ENCODE measurements at places on chromosomes 4 and X.

- DNase-seq = no peak
Observed at GRCh38 chrX:134460862-134461220, 876 bp downstream of the HPRT1 start.

GRCh38 chr4:140049849-140050637, 103.9 kb downstream of the MAML3 start:
- no peak for DNase-seq

GRCh38 chr4:13535118-13535517, 9.2 kb downstream of the NKX3-2 start:
- no peak for DNase-seq

GRCh38 chrX:70046978-70047377, 2.8 kb downstream of the AWAT2 start:
- DNase-seq = no peak

DNA sequence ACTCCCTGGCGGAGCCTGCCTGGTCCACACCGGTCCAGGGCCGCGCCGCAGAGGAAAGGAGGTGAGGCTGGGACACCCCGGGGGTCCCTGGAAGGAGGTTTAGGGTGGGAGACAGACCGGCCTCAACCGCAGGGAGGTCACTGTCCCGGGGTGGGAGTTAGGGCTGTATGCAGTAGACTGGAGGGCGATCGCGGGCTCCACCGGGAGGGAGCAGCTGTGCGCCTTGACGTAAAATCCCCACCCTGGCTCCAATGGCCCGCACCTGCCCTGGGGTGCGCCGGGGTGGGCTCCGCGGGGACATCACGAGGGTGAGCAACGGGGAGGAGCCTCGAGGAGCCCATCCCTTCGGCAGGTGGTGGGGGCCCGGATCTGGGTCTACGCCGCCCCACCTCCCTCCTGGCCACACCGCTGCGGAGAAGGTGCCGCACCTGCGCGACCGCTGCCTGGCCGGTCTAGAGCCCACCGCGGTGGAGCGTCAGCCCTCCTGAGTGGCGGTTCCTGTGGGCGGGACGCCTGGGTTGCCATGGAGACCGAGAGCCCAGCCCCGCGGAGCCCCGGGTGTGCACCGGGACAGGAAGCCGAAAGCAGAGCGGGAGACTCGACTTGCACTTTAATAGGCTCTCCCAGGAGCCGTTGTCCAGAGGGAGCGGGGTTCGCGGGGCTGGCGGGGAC, 105.1 kb downstream of the ADRA2C start:
- DNase-seq = no peak

DNA sequence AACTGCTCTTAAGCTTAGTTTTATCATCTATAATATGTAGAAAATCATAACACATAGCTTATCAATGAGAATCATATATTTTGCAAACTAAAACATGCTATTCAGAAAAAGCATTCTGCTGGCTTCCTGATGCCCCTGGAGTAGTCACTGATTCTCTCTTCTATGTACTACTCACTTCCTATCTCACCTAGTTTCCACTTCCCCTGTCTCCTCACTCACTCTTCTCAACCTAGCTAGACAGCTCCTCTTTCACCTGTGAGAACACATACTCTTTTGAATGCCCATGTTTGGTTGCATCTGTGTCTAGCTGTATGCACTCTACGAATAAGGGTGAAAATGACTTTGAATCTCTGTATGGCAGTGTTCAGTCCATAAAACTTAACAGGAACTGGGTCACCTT, 9.3 kb downstream of the TMEM144 start:
- DNase-seq = no peak

GRCh38 chrX:6890544-6891261, 256.8 kb upstream of the STS start:
- DNase-seq = no peak

GRCh38 chr4:183394166-183394951, 50.1 kb upstream of the CDKN2AIP start:
- DNase-seq = no peak

DNA sequence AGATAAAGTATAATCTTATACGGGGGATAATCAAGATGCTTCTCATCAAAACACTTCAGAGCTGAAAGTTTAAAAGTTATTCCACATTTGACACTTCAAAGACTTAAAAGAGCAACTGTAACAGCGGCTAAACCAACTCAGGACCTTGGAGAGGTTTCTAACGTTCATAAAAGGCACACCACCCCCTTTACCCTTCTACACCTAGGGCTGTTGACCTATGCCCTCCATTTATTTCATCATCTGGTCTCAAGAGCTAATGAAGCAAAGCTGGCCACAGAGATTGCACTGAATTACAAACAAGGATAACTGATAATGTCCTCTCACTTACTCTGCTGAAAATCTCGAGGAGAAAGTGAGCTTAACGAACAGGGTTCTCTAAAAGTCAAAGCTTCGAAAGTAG, 1.1 kb upstream of the RPS6KA6 start:
- DNase-seq = no peak

DNA sequence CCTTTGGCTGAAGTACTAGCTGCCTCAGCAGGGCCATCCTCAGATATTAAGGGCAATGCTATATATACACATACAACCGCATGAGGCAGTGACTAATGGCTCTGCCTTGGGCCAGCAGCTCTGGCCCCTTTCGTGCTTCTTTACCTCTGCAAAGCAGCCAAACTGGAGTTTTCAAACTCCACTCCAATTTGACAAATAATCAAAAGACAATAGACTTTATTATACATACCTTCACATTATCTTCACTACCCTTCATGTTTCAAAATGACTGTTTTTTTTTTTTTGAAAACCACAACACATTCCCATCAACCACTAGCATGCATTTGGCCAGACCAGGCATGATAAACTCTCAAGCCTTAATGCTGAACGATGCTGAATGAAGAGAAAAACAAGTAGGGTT, 187.7 kb downstream of the ENOX2 start:
- no peak for DNase-seq

GRCh38 chr4:137678796-137679195, 146.5 kb upstream of the PCDH18 start:
- no peak for DNase-seq

GRCh38 chr4:82780170-82780751, 18.3 kb downstream of the SCD5 start:
- DNase-seq = no peak

GRCh38 chr4:83618991-83619645, 83.2 kb downstream of the GPAT3 start:
- DNase-seq = no peak

GRCh38 chr4:26197018-26197779, 123.6 kb upstream of the RBPJ start:
- peak; percentile 58 for DNase-seq

GRCh38 chr4:147790412-147790811, 58.5 kb downstream of the ARHGAP10 start:
- no peak for DNase-seq

- DNase-seq = peak; percentile 89
Observed at GRCh38 chrX:49922291-49923241, at the start of gene CLCN5. CLCN5 (plus strand) TSS chrX:49922596; CDS start chrX:49925299, 2,703 bp downstream.

DNA sequence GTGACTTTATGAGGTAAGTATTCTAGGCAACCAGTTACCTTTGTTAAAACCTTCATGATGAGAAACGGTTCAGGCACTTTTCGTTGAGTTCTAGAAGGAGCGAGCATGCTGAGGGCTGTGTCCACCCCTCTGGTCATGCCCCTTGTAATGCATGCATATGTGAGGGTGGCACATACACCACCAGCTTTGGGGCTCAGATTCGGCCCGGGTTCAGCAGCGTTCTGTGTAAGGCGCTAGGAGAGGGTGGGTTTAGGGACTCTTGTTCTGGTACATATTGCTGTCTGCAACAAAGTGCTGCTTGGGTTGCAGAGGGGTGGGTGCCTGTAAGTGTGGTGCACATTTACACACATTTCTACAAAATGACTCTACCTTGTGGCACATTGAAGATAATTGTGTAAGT, 54.5 kb downstream of the NOP14 start:
- DNase-seq = no peak

DNA sequence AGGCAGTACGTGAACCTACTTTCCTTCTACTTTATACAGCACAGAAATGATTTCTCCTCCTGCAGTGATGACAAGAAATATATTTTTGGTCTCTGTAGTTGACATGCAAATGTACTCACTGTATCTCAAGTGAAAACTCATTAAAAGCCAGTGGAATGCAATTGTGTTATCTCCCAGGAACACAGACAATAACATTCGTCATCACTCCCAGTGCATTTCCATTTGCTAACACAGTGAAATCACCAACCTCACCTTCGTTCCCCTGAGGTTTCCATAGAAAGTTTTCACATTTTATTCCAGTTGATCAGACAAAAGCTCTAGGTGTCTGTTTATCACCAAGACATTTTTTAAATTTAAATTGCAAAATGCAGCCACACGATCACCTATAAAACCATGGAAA, 2.5 kb upstream of the SPANXD start:
- DNase-seq = no peak

DNA sequence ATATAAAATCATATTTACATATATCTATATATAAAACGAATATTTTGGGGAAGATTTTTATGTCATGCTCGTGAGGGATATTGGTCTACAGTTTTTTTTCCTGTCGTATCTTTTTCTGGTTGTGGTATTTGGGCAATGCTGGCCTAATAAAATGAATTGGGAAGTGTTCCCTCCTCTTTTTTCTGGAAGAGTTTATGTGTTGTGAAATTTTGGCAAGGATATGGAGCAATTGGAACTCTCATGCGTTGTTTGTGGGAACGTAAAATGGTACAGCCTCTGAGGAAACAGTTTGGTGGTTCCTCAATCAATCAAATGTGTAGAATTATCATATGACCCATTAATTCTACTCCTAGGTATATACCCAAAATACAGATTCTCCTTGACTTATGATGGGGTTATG, 69.8 kb downstream of the ZNF182 start:
- DNase-seq = no peak

GRCh38 chr4:16794816-16795445, 103.5 kb downstream of the LDB2 start:
- no peak for DNase-seq

DNA sequence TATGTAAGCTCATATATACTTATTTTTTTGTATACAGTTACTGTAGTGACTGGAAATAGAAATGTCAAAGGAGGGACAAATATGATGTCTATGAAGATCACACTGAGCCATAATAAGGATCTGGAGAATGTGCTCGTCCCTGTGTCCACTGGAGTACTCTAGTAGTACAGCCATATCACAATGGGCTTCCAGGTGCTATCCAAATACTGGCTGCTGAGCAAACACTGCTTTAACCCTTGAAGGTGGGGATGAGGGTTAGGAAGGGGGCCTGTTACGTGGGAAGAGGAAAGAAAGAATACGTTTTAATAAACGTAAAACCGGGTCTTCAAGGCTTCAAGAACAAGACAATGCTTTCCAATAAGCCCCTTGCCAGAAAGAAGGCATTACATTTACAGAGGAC, 29.8 kb upstream of the TMEM150C start:
- no peak for DNase-seq

GRCh38 chrX:38080808-38081207, 74.5 kb downstream of the SYTL5 start:
- DNase-seq = no peak

GRCh38 chrX:49172280-49172780, 632 bp downstream of the PLP2 start:
- DNase-seq = no peak

- no peak for DNase-seq
Observed at GRCh38 chr4:89803036-89803435, 33.9 kb downstream of the SNCA start.

GRCh38 chr4:67885762-67886161, 2.0 kb upstream of the TMPRSS11D start:
- no peak for DNase-seq

- no peak for DNase-seq
Observed at GRCh38 chrX:68835104-68835442, 6.3 kb downstream of the EFNB1 start.

GRCh38 chrX:39955625-39956024, 142.1 kb downstream of the BCOR start:
- no peak for DNase-seq

GRCh38 chr4:7281691-7282665, 89.6 kb downstream of the SORCS2 start:
- DNase-seq = no peak

- DNase-seq = no peak
Observed at GRCh38 chr4:142435599-142436235, 410.4 kb downstream of the INPP4B start.

DNA sequence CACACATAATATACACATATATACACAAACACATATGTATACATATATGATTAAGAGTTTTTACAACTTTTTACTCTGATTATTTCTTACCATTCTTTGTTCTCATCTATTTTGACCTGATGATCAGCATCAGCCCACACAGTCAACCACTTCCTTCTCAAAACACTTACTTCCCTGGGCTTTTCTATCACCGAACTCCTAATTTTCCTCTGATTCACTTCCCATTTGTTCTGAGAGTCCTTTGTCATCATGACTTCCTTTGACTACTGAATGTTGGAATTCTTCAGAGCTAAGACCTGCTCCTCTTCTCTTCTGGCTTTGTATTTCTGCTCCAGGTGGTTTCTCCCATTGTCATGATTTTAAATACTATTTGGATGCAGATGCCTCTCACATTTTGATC, 209.5 kb upstream of the AFF2 start:
- no peak for DNase-seq

DNA sequence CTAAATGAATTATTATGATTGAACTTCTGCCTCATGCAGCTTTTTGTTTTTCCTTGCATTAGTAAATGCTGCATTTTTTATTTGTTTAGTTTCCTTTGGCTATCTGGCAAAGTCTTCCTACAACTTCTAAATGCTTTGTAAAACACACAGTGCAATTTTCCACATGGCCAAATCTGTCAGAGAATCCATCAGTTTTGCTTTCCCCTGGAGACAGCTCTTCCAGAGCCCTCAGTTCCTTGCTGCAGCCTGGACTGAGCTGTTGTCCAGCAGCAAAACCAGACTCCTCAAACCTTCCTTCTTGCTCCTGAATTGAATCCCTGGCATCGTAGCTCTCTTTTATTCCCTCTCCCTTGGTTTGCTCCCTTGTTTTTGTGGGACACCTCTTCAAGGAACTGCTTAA, 42.6 kb downstream of the MED28 start:
- no peak for DNase-seq

- DNase-seq = no peak
Observed at GRCh38 chr4:137968956-137969678, 273.0 kb downstream of the SLC7A11 start.

DNA sequence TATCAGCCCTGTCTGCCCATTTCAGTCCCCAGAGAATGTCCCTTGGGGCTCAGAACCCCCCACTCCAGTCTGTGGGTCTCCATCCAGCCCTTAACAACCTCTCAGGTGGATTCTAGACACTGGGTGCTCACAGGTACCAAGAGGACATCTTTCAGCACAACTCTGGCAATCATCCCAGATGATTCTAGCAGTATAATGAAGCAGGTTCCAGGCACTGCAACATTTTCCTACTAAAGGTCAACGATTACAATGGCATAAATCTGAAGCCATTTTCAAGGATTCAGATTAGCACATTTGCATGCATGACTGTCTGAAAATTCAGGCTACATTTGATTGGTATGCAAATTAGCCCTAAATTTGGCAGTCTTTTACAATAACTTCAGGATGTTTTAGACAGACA, 10.0 kb downstream of the SLC2A9 start:
- DNase-seq = no peak

DNA sequence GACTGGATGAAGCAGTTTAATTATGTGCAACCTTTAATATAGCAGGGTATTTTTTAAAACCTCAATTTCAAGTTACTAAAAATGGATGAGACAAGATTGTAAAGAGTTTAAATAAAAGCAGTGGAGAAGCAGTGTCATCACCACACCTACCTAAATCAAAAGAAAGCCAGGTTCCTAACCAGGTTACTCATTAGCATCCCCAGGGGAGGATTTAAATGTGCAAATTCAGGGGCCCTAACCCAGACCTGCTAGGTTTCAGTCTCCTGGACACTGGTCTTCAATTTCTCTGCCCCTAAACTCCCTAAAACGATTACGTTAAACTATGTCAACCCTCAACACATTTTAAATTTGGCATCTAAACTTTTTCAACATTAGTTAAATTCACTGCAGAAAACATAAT, 116.9 kb upstream of the KLF3 start:
- DNase-seq = no peak
